Cardiac septum (tissue), 1 donor: ENCODE measurements at places on chromosomes 11 and 22. TPM values are rescaled to one million over a fixed set of nuclear protein-coding genes. Genes with fewer than 3 reads are reported as not detected.

DNA sequence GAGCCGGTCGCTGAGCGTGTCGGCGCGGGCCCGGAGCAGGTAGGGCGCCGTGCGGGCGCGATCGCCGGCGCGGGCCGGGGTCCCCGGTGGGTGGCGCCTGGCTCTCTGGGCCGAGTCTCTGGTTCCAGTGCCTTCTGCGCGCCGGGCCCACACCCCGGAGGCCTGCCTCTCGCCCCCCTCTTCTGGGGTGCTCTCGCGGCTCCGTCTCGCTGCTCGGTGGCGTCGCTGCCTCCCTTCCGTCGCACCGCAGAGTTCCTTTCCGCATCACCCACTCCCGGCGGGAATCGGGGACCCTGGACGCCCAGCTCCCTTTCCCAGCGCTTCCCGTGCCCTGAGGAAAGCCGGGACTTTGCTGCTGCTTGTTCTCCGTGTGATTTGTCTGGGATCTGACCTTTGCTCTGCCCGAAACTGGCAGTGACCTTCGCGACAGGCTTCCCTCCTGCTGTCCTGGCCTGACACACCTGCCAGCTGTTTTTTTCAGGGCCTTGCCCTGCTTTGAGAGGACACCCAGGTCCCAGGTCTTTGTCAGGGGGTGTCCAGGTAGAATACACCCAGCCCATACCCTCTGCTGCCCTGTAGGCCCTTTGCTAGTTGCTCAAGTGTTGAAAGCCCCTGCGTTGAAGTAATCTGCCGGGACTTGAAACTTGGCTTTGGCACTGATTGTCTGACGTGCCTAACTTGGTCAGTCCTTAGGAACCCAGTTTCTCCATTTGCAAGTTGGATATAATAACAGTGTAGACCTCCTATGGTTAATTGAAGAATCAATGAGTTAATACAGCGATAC lies 711 bp downstream of the FDX1 start:
- peak; percentile 76 for DNase-seq

DNA sequence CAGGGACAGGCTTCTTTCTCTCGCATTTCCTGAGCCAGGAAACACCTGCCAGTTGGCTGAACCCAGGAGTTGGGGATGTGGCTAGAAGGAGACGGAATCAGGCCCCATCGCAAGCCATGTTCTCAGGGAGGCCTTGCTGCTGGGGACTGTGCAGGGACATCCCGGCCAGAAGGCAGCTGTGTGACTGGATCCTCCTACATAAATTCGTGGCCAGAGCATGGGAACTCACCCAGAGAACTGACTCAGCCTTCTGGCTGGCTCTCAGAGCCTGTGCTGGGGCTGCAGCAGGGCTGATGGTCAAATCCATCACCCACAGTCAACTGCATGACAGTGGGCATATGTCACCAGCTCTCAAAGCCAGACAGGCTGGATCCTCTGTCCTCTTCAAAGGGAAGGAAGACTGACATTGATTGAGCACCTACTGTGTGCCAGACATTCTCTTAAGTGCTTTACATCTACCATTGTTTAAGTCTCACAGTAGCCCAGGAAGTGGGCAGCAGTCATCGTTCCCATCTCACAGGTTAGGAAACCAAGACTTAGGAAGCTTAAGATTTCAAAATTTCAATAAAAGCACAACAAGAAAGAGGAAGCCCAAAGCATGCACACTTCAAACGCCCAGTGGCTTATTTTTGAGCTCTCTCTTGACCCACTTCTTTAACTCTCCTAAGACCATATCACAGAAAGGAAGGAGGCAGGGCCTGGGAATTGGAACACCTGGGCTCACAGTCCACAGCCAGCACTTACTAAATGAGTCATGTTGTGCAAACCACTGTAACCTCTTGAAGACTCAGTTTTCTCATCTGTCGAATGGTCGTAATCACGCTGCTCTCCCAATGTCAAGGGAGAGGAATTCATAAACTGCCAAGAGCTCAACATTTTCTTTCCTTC lies 30.9 kb upstream of the CACNG2 start:
- peak; percentile 51 for DNase-seq

GRCh38 chr11:80443177-80443576 lies 1002.3 kb upstream of the TENM4 start:
- DNase-seq: no peak

- no peak for DNase-seq
Measured at GRCh38 chr22:49334976-49335375, 492.7 kb downstream of the BRD1 start.

PHLDB1 gene
- total RNA-seq: 155 TPM

- no peak for DNase-seq
Measured at GRCh38 chr11:102081313-102081712, 28.9 kb upstream of the YAP1 start.

TRIM49 gene
- not detected for total RNA-seq

DNA sequence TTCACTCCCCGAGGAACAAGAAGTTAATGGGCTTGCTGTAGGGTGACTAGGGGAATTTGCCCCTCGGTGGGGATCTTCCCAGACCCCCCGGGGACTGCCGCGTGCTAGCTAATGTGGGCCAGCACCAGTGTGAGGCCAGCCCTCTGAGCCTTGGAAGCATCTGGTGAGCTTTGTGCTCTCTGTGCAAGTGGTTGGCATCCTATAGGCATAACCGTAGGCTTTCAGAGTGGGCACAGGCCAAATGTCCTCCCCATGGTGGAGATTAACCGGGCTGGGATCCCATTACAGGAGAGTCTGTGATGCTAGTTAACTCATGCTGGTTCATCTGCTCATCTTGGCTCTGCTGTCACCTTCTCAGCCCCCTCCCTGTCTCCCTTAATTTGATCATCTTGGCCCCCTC lies 125.7 kb downstream of the TRIM29 start:
- DNase-seq: no peak

DNA sequence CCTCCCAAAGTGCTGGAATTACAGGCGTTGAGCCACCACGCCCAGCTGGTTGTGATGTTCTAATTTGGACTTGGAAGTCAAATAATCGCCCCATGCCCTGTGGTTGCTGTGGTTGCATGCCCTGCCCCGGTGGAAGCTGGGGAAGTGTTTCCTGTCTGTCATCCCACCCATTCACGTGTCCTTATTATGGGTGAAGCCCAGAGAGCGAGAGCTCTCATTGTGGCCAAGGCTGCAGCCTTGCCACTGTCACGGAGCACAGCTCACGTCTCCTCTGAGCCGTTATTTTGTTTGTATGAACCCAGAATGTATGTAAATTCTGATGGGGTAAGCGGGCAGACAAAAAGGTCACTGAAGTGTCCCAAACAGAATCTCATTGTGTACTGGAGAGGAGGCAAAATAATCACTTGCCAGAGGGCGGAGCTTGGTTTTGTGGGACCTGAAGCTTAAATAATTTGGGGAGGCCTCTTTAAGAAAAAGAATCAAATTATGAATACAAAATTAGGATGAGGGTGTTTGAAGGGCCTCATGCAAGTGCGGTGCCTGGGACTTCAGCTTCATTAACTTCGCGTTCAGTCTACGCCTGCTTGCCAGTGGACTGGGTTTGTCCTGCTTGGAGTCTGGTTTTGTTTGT lies 25.8 kb upstream of the TREH start:
- DNase-seq: no peak

- DNase-seq: peak; percentile 54
Measured at GRCh38 chr11:44618561-44619425, 53.3 kb downstream of the CD82 start.

DEFB131B gene
- not detected for total RNA-seq

- DNase-seq: no peak
Measured at GRCh38 chr11:12182676-12183541, 72.5 kb downstream of the MICAL2 start.

- DNase-seq: no peak
Measured at GRCh38 chr11:57946628-57947027, 77.1 kb upstream of the OR9Q1 start.

DNA sequence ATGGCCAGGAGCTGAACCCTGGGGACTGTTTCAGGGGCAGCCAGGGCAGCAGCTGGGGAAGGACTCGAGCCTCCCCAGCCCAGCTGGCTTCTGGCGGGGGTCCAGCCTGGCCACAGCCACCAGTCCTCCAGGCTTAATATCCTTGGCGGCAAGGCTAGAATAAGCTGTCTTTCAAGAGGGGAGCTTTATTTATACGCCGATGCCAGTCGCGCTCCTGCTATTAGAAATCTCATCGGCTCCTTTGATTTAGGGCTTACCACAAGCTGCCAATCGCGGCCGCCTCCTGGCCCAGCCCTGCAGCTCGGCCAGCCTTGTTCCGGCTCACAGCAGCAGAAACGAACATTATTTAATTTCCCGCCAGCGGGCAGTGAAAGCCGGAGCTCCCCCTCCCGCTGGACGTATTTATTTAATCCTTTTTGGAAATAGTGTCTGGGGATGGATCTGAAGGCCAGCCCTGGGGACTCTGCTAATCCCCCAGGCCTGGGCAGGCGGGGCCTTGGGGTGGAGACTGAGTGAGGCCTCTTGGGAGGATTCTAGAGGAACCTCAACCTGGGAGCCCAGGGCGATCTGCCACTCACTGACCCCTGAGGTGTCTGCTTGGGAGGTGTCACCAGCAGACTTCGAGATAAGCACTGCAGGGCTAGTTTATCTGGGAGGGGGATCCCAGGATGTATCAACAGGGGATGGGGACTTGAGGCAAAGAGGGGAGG lies 363.1 kb downstream of the MN1 start:
- no peak for DNase-seq

GRCh38 chr11:66745356-66746235 lies 16.6 kb upstream of the SPTBN2 start:
- no peak for DNase-seq

DNA sequence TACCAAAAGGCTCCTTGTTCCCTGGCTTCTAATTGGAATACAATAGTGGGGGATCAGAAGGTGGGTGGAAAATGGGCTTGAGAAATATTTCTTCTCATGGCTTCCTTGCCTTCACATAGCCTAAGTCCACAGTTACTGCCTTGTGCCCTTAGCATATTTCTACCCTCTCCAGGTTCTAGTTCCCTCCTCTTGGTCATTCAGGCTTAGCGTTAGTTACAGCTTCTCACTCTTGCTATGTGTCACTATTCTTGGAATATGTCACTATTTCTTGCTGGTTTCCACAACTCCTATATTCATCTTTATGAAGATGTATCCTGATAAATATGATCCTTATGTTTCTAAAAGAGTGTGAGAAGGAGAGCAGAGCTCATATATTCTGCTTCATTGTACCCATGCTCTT lies 2.5 kb downstream of the OR2D2 start:
- DNase-seq: no peak

MUC5AC gene
- total RNA-seq: not detected

DNA sequence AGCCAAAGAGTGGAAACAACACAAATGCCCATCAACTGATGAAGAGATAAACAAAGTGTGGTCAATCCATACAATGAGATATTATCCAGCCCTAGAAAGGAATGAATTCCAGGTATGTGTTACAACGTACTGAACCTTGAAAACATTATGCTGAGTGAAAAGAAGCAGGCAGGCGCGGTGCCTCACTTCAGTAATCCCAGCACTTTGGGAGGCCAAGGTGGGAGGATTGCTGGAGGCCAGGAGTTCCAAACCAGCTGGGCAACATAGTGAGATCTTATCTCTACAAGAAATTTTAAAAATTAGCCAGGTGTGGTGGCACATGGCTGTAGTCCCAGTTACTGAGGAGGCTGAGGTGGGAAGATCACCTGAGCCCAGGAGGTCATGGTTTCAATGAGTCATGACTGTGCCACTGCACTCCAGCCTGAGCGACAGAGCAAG lies 24.6 kb upstream of the TESMIN start:
- DNase-seq: no peak

OR52N4 gene
- total RNA-seq: not detected

DNA sequence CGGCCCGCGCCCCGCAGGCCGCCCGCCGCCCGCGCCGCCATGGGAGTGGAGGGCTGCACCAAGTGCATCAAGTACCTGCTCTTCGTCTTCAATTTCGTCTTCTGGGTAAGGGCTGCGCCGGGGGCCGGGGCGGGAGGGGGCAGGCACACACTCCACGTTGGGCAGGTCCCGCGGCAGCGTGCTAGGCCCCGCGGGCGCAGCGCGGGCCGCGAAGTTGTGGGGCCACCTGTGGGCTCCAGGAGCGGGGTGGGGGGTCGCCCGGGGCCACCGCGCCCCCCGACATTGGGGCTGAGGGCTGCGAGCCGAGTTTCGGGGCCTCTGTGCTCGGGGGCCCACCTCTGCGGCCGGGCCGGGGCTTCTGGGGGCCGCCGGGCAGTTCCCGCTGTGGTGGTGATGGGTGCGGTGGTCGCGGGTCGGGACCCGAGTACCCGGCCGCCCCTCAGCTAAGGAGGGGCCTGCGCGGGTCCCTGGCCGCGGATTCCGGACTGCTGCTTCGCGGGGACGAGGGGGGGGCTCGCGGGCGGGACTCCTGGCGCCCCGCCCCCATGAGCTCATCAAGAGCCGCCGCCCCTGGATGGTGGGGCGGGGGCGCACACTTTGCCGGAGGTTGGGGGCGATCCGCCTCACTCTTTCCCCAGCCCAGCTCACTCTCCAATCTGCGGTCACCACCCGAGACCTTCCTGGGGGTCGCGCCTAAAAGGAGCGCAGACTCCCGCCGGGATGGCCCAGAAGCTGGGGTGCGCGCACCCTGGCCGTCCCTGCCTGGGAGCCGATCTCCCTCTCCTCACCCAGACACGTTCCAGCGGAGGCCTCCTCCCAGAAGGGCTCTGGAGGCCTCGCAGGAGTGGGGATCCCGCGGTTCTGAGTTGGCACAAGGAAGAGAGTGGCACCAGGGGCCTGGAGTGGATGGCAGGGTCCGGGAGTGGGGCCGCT lies 667 bp downstream of the CD81 start:
- DNase-seq: no peak

APOBEC3B gene
- 0.54 TPM for total RNA-seq

TRPM5 gene
- not detected for total RNA-seq

DNA sequence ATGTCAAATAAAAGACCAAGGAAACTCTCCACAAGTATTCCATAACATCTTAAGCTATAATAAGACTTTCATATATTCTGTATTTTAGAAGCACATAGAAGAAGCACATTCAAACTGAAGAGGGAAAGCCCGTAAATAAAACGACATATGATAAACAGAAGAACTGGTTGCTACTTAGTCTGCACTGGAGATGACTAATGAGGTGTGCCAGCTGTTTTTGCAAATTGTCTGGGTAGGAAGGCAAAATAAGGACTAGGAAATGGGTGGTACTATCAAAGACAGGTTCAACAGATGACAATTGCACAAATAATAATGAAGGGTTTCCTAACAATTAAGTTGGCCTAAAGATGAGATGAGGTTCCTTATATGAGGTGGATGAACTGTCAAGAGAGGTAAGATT lies 593.2 kb upstream of the CCDC179 start:
- DNase-seq: no peak

DNA sequence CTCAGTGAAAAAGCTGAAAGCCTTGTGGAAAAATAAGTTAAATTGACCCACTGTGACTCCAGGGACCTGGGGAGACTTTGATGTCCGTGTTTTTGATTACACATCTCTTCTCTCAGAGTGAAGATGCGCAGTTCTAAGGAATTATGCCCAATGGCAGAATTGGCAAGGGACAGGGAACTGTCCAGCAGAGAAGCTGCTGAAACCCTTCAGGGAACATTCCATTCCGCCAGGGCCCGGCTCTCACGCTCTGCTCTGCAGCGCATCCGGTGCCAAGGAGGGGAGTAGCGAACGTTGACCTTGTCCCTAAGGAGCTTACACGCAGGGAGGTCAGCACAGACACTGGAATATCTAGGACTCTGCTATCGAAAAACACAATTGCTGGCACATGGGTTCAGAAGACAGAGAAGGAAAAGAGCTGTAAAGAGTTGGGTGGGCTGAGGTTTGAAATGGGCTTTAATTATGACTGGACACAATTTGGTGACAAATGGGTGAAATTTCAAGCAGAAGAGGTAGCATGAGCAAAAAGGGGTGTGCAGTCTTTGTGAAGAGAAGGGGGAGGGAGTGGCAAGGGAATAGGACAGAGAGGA lies 64.5 kb upstream of the B3GAT1 start:
- DNase-seq: peak; percentile 50

USH1C gene
- not detected for total RNA-seq

PANX3 gene
- total RNA-seq: not detected
